ENCODE measurements at places on chromosomes 1 and 21.

GRCh38 chr21:29601047-29601446, 302.3 kb downstream of the BACH1 start:
- no peak for DNase-seq

DNA sequence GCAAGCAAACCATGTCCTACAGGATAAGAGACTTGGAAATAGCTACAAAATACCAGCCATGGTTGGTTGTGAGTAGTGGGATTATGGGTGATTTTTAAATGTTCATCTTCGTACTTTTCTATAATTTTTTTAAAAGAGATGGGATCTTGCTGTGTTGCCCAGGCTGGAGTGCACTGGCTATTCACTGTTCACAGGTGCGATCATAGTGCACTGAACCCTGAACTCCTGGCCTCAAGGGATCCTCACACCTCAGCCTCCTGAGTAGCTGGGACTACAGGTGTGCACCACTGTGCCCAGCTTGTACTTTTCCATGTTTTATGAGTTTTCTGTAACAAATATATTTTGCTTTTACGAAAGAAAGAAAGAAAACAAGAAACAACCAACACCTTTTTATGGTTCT, 224.2 kb downstream of the FOXD2 start:
- DNase-seq: no peak

GRCh38 chr1:194600716-194601115, 1414.3 kb upstream of the B3GALT2 start:
- no peak for DNase-seq

DNA sequence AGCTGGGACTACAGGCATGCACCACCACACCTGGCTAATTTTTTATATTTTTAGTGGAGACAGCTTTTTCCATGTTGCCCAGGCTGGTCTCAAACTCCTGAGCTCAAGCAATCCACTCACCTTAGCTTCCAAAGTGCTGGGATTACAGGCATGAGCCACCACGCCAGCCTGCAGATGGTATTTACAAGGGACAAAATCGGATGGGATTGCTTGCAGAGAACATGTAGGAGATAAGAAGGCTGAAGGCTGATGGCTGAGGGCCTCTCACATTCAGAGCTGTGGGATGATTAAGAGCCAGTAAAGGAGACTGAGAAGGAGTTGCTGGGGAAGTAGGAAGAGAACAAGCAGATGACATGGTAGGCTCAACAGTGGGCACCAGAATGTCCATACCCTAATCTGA, 24.0 kb upstream of the QSOX1 start:
- DNase-seq: no peak

DNA sequence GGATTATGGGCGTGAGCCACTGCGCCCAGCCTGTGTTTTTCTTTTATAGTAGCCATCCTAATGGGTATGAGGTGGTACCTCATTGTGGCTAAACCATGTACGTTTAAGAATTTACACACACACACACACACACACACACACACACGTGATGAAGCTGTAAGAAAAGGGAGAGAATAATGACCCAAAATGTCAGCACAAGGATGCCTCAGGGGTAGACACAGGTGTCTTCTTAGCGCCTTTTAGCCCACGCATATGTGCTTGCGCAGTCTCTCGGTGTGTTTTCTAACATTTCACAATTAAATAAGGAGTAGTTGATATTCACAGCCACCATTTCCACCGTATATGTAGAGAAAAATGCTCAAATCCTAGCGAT, 782 bp upstream of the PFKL start:
- DNase-seq: no peak

- no peak for DNase-seq
Measured at GRCh38 chr1:168279253-168279652, 1.4 kb upstream of the TBX19 start.

DNA sequence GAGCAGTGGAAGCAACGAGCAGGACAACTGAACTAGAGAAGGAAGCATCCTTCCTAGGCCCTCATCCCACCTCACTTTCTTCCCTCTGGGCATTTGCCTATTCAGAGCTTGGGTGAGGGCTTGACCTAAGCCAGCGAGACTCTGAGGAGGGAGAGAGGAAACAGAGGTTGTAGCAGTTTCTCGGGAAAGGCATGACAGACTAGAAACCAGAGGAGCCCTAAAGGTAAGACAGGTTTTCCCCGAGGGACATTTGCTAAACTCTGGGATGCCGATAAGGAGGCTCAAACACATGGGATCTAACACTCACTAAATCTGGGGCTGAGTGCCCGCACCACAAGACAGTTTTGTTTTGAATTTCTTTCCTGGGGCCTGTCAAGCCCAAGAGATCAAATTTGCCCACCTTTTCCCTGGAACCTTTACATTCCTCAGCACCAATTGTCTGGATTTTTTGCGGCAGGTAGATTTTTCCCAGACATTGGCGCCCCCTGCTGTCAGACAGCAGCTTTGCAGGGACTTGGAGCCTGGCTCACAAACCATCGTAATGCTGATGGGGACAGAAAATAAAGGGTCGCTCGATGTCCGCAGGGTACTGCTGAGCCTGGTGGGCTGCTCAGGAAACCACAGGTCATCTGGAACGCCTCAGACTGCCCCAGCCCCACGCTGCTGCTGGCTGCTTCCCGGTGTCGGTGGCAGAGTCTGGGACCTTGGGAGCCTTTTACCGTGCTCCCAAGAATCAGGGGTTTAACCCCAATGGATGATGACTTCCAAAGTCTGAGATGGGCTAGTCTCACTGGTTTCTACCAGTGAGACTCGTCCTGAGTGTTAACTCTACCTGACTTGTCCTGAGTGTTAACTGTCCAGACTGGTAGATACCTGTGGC, 23.4 kb upstream of the TSPAN2 start:
- peak; percentile 62 for DNase-seq

DNA sequence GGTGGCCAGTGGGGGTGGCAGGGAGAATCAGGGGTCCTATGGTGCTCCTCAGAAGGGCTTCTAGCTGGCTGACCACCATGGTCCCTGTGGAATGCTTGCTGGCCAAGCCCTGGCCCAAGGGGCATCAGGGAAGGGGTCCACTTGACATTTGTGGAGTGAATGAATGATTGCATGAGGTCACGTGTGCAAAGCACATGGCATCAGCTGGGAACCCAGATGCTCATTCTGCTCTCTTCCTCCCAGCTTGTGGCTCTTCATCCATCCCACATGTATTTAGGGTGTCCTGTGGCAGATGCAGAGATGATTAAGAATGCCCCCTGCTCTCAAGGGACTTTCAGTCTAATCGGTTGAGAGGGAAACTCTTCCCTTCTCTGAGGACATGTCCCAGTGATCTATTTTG, 27.1 kb upstream of the PADI4 start:
- no peak for DNase-seq

DNA sequence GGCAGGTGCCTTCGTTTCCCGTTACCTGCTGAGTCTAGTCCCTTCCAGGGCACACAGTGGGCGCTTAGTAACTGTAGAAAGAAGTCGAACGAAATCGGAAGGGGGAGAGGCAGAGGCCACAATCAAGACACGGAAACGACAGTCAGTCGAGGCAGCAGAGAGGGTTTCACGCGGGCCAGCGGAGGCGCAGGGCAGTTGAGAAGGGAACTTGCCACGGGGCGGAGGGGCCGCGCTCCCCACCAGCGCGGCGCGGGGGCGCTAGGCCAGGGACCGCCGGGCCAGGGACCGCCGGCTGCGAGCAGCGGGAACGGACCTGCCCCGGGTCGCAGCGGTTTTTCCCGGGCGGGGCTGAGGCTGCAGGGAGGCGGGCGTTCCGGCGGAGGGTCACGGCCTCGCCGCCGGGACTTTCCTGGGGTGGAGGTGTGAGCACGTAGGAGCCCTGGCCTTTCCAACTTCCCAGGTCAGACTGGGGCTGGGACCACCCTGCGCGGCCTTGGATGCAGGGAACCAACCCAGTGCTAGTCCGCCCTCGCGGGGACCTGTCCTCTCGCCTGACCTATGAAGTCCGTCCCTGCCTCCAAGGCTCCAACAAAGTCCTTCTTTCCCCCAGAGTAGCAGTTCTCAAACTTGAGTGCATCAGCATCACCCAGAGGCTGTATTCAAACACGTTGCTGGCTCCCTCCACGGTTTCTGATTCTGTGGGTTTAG, 150.1 kb upstream of the FGGY start:
- DNase-seq: peak; percentile 37

DNA sequence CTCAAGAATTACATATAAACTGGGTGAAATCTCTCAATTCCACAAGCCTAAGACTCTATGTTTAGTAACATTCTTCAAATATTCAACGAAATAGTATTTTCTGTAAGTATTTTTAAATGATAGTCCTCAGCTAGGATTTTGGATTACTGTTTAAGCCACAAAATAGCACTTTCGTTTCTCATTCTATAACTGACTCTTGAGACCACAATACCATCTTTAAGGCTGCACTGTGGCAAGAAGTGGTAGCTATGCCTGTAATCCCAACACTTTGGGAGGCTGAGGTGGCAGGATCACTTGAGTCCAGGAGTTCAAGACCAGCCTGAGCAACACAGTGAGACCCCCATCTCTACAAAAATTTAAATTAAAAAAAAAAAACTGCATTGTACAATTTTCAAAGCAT, 126.7 kb downstream of the CDC42BPA start:
- no peak for DNase-seq

DNA sequence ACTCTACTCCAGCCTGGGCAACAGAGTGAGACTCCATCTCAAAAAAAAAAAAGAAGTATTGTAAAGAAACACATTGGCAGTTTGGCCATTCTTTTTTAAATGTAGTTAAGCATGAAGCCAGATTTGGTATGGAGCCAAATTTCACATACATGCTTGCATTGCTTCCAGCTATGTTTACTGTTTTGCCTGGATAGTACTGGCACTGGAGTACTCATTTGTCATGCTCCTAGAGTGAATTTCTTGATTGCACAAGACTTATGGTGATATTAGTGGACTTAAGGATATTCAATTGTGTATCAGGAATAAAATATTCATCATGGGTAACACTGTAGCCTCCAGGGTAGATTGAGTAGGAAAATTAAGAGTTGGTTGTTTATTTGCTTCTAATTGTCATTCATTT, 24.5 kb upstream of the SLC9A1 start:
- DNase-seq: no peak

DNA sequence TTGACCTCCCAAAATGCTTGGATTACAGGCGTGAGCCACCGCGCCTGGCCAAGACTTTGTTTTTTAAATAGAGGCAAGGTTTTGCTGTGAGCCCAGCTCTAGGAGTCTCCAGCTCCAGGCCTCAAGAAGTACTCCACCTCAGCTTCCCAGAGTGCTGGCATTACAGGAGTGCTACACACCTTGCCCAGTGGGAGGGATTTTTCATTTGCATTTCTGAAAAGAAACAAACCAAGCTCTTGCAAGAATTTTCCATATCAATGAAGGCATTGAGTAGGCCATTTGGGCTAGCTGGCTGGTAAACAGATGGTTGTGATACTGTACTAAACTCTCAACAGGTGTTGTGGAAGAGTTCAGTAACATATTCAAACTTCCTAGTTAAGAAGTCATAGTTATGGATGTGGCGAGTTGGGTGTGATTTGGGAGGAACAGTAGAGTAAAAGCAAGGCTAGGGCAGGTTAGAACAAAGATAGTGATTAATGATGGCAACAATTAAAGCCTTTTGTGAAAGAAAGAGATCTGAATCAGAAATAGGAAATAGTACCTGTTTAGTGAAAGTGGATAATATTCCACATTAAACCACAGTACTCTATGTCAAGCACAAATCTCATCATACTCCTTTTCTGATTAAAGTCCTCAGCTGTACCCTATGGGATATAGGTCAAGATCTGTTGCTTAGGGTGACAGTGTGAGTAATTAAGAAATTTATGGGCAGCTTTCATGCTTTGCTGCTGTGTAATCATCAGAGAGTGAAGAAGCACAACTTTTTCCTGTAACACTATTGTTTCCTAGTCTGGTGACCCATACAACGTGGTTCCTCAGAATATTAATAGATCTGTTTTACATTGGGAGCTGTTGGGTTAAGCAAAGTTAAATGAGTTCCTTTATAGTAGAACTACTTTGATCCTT, 10.7 kb downstream of the AKIRIN1 start:
- DNase-seq: no peak

DNA sequence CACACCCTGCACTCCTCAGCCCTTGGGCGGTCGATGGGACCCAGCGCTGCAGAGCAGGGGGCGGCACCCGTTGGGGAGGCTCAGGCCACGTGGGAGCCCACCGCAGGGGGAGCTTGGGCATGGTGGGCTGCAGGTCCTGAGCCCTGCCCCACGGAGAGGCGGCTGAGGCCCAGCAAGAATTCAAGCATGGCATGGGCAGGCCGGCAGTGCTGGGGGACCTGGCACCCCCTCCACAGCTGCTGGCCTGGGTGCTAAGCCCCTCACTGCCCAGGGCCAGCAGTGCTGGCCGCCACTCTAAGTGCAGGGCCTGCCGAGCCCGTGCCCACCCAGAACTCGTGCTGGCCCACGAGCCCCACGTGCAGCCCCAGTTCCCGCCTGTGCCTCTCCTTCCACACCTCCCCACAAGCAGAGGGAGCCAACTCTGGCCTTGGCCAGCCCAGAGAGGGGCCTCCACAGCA, 555.0 kb upstream of the ADGRL4 start:
- DNase-seq: no peak

GRCh38 chr1:57866998-57867397, 443.1 kb upstream of the DAB1 start:
- DNase-seq: no peak

- DNase-seq: no peak
Measured at GRCh38 chr1:10888791-10889649, 92.6 kb upstream of the CASZ1 start.

- DNase-seq: no peak
Measured at GRCh38 chr1:208213786-208214185, 30.4 kb downstream of the PLXNA2 start.

DNA sequence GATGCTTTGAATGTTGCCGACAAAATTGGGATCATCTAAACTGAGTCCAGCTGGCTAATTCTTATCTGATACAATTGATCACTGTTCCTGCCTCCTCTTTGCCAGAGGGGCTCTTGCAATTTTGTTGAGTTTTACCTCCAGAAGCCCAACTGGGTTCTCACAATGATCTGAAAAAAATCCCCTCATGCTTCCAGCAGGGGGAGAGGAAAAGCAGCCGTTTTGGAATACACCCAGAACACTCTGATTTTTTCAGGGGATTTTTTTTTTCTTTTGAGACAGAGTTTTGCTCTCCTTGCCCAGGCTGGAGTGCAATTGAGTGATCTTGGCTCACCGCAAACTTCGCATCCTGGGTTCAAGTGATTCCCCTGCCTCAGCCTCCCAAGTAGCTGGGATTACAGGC, 13.9 kb upstream of the RERE start:
- no peak for DNase-seq

Data from CD4-positive, alpha-beta T cell treated with Interleukin-15 for 4 hours (primary cell).